ENCODE measurements at places on chromosomes 7 and 10. TPM values are rescaled to one million over a fixed set of nuclear protein-coding genes. Genes with fewer than 3 reads are reported as not detected.

GRCh38 chr7:55279080-55279845 is 85.9 kb upstream of the LANCL2 start:
- ATAC-seq, result no peak
- H3K4me1 ChIP-seq, result peaks cover 5% of the 10 kb centered on the region
- no peaks in the 10 kb centered on the region for H3K36me3 ChIP-seq

- no peaks in the 10 kb centered on the region for H3K36me3 ChIP-seq
- no peak for ATAC-seq
- no peaks in the 10 kb centered on the region for H3K27me3 ChIP-seq
- H3K4me1 ChIP-seq, result peaks cover 30% of the 10 kb centered on the region
- H3K27ac ChIP-seq, result no peak overlapping the region
Observed at GRCh38 chr7:17123020-17123419, 175.4 kb upstream of the AHR start.

DNA sequence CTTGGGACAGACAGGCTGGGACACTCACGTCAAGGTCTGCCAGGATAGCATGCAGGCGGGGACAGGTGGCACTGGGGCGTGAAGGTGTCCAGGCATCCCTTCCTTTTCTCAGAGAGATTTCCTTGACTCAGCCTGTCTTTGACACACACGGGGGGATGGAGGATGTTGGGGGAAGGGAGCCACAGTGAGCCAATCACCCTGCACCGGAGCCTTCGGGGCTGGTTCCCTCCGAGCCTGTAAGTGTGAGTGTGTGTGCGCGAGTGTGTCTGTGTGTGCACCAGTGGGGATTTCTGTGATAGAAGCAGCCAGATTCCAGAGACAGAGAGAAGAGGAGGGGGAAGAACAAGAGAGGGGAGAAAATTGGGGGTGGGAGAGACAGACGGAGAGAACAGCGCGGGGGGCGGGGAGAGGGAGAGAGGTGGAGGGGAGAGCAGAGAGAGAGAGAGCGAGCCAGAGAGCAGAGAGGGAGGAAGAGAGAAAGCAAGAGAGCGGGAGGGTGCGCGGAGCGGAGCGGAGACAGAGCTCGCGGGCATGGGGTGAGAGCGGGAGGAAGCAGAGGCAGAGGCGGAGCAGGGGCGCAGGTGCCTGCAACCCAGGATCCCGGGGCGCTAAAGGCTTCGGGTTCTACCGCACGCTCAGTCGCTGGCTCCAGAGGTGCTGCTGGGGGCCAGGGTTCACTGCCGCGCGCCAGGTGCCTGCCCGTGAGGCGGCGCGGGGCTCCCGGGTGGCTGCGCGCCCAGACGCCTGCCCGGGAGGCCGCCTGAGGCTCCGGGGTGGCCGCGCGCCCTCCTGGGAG is 466 bp upstream of the GPR26 start:
- H3K27ac ChIP-seq, result no peak overlapping the region
- no peak overlapping the region for H3K4me3 ChIP-seq
- H3K27me3 ChIP-seq, result peaks cover 24% of the 10 kb centered on the region
- no peak for ATAC-seq
- no peaks in the 10 kb centered on the region for H3K4me1 ChIP-seq
- H3K36me3 ChIP-seq, result no peaks in the 10 kb centered on the region

DNA sequence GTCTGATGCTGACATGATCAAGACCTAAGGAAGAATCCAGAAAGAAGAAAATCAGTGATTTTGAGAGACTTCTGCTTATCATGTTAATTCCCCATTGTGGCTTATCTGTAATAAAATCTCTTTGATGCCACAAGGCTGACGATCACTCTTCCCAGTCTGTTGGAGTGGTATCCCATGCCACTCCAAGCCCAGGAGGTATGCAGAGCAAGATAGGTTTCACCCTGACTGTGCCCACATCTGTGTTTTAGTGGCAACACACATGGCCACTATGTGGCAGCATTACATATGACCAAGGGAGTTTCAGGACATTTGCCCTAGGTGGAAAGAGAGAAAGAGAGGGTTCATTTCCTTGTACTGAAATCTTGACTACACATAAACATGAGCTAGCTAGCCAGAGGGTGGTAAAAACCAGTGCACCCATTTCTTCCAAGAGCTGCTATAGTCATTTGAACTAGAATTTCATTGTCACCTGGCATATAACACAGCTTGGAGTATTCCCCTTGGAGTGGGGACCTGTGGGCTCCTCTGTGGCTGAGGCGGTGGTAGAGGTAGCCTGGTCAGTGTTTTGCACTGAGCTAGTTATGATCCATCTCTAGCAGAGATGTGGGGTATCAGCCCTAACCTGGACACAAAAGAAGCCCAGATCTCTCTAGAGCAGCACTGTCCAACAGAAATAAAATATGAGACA is 20.8 kb downstream of the LAMB4 start:
- no peaks in the 10 kb centered on the region for H3K36me3 ChIP-seq
- H3K27ac ChIP-seq, result no peak overlapping the region
- no peaks in the 10 kb centered on the region for H3K4me1 ChIP-seq

- H3K27me3 ChIP-seq, result no peaks in the 10 kb centered on the region
- no peak for ATAC-seq
- no peaks in the 10 kb centered on the region for H3K36me3 ChIP-seq
Observed at GRCh38 chr10:28254290-28254985, 48.4 kb downstream of the MPP7 start.

FGL2 gene
- total RNA-seq, result 0.16 TPM

DNA sequence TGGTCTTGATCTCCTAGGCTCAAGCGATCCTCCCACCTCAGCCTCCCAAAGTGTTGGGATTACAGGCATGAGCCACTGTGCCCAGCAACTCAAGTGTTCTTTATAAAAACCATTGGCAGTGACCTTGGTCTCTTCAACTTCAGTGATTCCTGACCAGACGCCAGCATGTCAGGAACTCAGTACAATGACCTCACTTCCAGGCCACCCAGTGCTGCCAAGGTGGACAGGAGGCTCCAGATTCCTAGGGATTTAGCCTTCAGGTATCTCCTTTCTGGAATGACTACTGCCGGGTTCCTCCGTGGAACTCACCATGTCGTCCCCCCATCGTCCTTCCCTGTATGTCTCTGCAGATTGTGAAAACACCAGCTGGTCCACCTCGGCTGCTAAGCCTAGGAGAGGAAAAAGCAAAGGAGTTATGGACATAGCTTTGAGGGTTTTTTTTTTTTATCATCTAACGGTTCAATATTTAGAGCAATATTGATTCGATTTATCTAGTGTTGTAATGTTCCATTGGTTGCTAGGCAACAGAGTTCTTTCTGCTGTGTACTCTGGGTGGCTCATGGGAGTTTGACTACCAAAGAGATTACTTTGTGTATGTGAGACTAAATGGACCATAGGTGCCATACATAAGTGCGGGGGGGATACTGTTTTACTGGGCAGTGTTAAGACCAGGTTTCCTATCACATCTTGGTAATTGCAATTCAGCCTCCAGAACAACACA is 425.8 kb upstream of the AUTS2 start:
- H3K27ac ChIP-seq, result no peak overlapping the region
- H3K27me3 ChIP-seq, result no peaks in the 10 kb centered on the region
- H3K4me1 ChIP-seq, result no peaks in the 10 kb centered on the region
- no peaks in the 10 kb centered on the region for H3K36me3 ChIP-seq

GRCh38 chr7:2646680-2647571 is 15.1 kb downstream of the TTYH3 start:
- no peaks in the 10 kb centered on the region for H3K27me3 ChIP-seq
- H3K4me3 ChIP-seq, result no peak overlapping the region
- peaks cover 5% of the 10 kb centered on the region for H3K4me1 ChIP-seq
- H3K27ac ChIP-seq, result no peak overlapping the region
- no peak for ATAC-seq

PDK4 gene
- total RNA-seq, result not detected

FFAR4 gene
- not detected for total RNA-seq

AIFM2 gene
- total RNA-seq, result 14.3 TPM

SPDYE5 gene
- not detected for total RNA-seq

DNA sequence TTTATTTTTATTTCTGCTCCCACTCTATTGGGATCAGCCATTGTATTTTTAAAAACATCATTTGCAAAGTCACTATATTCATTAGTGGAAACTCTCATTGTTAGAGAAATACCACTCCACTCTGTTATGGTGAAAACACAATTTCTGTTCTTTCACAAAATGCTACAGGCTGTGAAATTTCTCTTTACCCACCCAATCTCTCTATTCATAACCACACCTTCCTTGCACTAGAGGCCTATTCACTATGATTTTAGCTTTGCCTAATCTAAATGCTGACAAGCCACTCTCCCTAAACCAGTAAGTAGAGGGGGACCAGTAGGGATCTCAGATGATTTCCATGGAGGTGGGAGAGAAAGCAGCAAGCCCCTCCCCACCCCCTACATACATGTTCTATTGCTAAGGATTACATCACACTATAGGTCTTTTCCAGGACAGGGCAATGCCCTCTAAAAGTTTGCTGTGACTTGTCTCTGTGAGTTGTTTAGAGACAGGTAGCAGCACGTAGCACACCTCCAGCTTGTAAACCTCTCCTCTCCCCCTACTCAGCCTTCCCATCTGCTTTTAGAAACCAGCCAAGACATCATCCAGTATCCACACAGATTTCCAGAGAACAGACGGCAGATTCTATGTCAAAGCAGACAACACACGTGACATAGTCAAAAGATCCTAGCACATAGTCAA is 58.3 kb upstream of the PPP1R3C start:
- H3K27ac ChIP-seq, result no peak overlapping the region
- H3K4me3 ChIP-seq, result no peak overlapping the region
- H3K27me3 ChIP-seq, result peaks cover 8% of the 10 kb centered on the region

- peak; percentile 76 for ATAC-seq
- H3K4me3 ChIP-seq, result no peak overlapping the region
- H3K36me3 ChIP-seq, result peaks cover 5% of the 10 kb centered on the region
- no peaks in the 10 kb centered on the region for H3K27me3 ChIP-seq
- H3K4me1 ChIP-seq, result peaks cover 10% of the 10 kb centered on the region
Observed at GRCh38 chr10:110009736-110010475, 2.1 kb downstream of the ADD3 start.

DNA sequence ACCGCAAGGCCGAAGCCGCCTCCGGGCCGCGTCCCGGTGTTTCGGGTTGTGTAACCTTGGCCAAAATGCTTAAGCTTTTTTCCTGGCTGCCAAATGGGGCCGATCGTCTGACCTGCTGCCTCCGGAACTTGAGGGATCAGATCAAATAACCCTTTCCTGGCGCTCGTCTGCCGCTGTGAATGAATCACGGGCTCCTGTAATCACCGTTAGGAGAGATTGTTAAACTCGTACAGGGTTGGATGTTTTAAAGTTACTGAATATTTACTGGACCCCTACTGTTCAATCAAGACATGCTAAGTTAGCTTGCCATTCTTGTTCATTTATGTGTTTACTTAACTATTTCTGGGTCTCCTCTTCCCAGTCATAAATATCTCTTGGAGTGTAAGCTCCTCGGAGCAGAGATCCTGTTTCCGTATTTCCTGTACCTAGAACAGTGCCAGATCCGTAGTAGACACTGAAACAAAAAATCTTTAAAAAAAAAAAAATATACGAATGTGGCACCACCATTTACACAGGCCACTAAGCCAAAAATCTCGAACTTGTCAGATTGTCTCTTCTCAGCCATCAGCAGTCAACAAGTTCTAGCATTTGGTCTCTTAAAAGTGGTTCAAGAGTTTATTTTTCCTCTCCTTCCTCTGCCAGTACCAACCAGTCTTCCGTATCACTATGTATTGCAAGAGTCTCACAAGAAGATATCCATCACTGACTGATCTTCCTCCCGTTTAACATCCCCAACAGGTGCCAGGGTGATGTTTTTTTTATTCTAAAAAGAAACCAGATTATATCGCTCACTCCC is 650 bp upstream of the TM9SF3 start:
- H3K27ac ChIP-seq, result no peak overlapping the region
- H3K36me3 ChIP-seq, result peaks cover 30% of the 10 kb centered on the region
- ATAC-seq, result peak; percentile 18
- no peaks in the 10 kb centered on the region for H3K27me3 ChIP-seq
- H3K4me3 ChIP-seq, result no peak overlapping the region

SFMBT2 gene
- total RNA-seq, result 20.4 TPM

- H3K27me3 ChIP-seq, result no peaks in the 10 kb centered on the region
- H3K36me3 ChIP-seq, result peaks cover 70% of the 10 kb centered on the region
- peak; percentile 76 for ATAC-seq
- peak overlapping the region; percentile 99 for H3K27ac ChIP-seq
- peak overlapping the region; percentile 92 for H3K4me3 ChIP-seq
- H3K4me1 ChIP-seq, result peaks cover 27% of the 10 kb centered on the region
Observed at GRCh38 chr10:6201516-6201975, 1.2 kb upstream of the PFKFB3 start.

SLF2 gene
- total RNA-seq, result 41.3 TPM

HSPB1 gene
- total RNA-seq, result 28.0 TPM

DYNC1I1 gene
- total RNA-seq, result not detected

GRCh38 chr10:114767986-114768821 is 53.4 kb upstream of the FHIP2A start:
- H3K27me3 ChIP-seq, result peaks cover 4% of the 10 kb centered on the region
- no peaks in the 10 kb centered on the region for H3K36me3 ChIP-seq
- H3K4me1 ChIP-seq, result peaks cover 5% of the 10 kb centered on the region
- peak; percentile 47 for ATAC-seq
- H3K27ac ChIP-seq, result no peak overlapping the region
- peak overlapping the region; percentile 43 for H3K4me3 ChIP-seq

LRIT1 gene
- total RNA-seq, result not detected

GDF2 gene
- total RNA-seq, result not detected

DNA sequence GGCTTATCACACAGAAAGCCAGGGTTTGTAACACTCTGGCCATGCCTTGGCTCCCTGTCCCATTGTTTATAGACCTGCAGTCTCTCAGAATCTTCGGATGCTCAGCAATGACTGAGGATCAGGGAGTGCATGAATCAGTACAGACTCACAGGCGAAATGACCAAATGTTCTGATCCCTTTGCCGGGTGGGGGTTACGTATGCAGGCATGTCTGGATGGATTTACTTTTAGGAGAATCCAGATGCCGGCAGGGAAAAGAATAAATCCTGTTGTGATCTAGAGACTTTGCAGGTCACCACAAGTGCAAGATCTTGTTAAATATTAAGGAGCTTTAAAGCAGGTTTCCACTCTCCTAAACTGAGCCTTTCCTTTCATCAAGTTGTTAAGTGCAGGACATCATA is 149.5 kb downstream of the SFMBT2 start:
- H3K27me3 ChIP-seq, result no peaks in the 10 kb centered on the region
- H3K4me1 ChIP-seq, result peaks cover 28% of the 10 kb centered on the region

- ATAC-seq, result peak; percentile 98
- H3K36me3 ChIP-seq, result peaks cover 58% of the 10 kb centered on the region
Observed at GRCh38 chr10:1109795-1110673, 53.8 kb downstream of the WDR37 start.

ZNF365 gene
- 0.19 TPM for total RNA-seq

- no peak overlapping the region for H3K27ac ChIP-seq
- H3K36me3 ChIP-seq, result no peaks in the 10 kb centered on the region
- ATAC-seq, result no peak
- peaks cover 21% of the 10 kb centered on the region for H3K4me1 ChIP-seq
- H3K4me3 ChIP-seq, result no peak overlapping the region
Observed at GRCh38 chr10:88980800-88981199, 9.8 kb upstream of the FAS start.

- peaks cover 9% of the 10 kb centered on the region for H3K4me1 ChIP-seq
- ATAC-seq, result peak; percentile 51
- H3K36me3 ChIP-seq, result no peaks in the 10 kb centered on the region
- peak within 1 kb of the TSS; percentile 77 for H3K4me3 ChIP-seq
- no peak within 1 kb of the TSS for H3K27ac ChIP-seq
Observed at GRCh38 chr10:87659571-87660483, at the start of gene PAPSS2. Gene PAPSS2 (plus strand): TSS chr10:87659878. CDS start chr10:87659982, 104 bp downstream.

TMEM184A gene
- total RNA-seq, result not detected

MEOX2 gene
- total RNA-seq, result not detected

MSMB gene
- total RNA-seq, result not detected

- H3K36me3 ChIP-seq, result peaks cover 5% of the 10 kb centered on the region
- no peak overlapping the region for H3K4me3 ChIP-seq
- H3K4me1 ChIP-seq, result no peaks in the 10 kb centered on the region
- no peak overlapping the region for H3K27ac ChIP-seq
- H3K27me3 ChIP-seq, result peaks cover 6% of the 10 kb centered on the region
Observed at GRCh38 chr7:140928491-140929309, 4.0 kb upstream of the BRAF start.

Data from activated T-helper 17 cell treated with anti-CD3 and anti-CD28 coated beads, Interleukin-2, amount 50 U/mL, for 72 hours (primary cell).